Breast epithelium (tissue), 4 donors: ENCODE measurements at places on chromosomes 2 and 18. TPM values are rescaled to one million over a fixed set of nuclear protein-coding genes. Genes with fewer than 3 reads are reported as not detected.

FABP1 gene
- total RNA-seq, result not detected

C1GALT1C1L gene
- 2.0 TPM for total RNA-seq

CCDC88A gene
- 36.1 TPM for total RNA-seq

LIMS3 gene
- total RNA-seq, result 6.6 TPM

IL1RL1 gene
- total RNA-seq, result 27.8 TPM

SLC4A1AP gene
- total RNA-seq, result 27.1 TPM

SGPP2 gene
- 0.32 TPM for total RNA-seq

FARSB gene
- total RNA-seq, result 11.8 TPM

HAT1 gene
- 35.4 TPM for total RNA-seq

HRH4 gene
- total RNA-seq, result 0.16 TPM

AP1S3 gene
- 2.1 TPM for total RNA-seq

ELOA2 gene
- total RNA-seq, result not detected

ZSWIM2 gene
- 0.32 TPM for total RNA-seq

IL36A gene
- total RNA-seq, result not detected

TMEM37 gene
- total RNA-seq, result 43.2 TPM

HOXD11 gene
- not detected for total RNA-seq

WDCP gene
- 8.3 TPM for total RNA-seq

MLPH gene
- 223 TPM for total RNA-seq

ATG9A gene
- total RNA-seq, result 44.5 TPM
